ENCODE measurements at places on chromosomes 12 and 14.

DNA sequence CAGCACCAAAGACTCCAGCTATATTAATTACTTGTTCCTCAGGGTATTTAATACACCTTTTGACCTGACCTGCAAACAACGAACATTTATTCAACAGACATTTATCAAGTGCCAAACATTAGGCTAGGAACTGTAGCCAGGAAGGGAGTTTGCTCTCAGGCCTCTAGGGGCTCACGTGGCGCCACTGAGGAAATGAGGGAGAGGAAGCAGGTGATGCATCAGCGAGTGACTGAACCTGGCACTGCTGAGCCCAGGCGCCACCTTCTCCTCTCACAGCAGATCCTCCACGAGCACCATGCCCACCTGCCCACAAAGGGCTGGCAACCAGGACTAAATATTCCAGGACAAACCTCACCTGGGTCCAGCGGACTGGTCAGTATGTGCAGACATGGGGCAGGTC, 50.2 kb downstream of the SETD3 start:
- no peak for DNase-seq

DNA sequence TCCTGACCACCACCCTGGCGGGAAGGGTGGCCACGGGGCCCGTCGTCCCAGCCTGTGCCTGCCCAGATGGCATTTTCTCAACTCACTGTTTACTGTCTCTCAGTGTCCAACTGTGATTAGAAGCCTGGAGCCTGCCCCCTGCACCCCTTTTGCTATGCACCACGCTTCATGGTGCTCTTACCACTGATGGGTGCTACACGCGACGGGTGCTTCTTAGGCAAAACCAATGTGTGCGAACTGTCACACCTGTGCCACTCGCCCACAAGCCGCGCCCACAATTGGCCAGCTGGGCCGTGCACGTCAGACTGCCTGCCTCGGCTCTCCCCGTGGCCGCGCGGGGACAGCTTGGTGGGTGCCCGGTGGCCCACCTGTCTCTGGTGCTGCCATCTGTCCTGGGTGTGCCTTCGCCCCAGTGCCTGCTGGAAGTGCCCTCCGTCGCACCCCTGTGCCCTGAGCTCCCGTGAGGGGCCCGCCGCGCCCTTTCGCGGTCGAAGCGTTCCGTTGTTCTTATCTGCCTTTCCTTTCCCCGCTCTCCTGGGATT, 15.1 kb upstream of the AMN start:
- no peak for DNase-seq

DNA sequence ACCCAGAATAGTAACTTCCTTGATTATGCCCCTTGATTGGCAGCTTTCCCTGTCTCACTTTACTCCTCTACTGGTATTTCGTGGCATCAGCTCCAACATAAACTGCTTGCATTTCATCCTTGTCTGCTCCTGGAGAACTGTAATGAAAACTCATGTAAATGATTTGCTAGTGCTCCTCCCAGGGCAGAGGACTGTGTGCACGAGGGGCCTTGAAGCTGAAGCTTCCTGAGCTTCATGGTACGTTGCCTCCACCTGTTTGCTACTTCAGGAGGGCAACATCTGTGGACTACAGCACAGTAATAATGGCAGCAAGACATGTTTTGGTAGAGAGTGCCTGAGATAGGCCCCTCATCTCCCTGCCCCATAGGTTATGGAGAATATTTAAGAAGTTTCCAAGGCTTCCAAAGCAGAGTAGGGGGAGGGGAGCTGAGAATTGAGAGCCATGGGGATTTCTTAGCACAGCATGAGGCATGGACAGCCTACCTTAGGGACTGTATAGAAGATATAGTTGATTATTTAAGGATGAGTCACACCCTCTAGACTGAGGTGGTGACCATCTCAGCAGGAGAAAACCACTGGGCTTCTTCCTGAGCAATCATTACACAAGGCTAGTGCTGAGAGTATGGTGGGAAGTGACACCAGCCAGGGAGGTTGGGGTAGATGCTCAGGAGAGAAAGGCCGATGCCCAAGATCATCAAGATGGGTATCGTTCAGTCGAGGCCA, 29.5 kb downstream of the CCDC198 start:
- DNase-seq, result no peak

- no peak for DNase-seq
These were observed 32.9 kb downstream of the MAP1LC3B2 start for GRCh38 chr12:116591855-116592637.

- DNase-seq, result no peak
These were observed 7.8 kb downstream of the IRAK3 start for GRCh38 chr12:66196806-66197205.

- no peak for DNase-seq
These were observed 109.1 kb upstream of the MAX start for GRCh38 chr14:65211341-65211987.

DNA sequence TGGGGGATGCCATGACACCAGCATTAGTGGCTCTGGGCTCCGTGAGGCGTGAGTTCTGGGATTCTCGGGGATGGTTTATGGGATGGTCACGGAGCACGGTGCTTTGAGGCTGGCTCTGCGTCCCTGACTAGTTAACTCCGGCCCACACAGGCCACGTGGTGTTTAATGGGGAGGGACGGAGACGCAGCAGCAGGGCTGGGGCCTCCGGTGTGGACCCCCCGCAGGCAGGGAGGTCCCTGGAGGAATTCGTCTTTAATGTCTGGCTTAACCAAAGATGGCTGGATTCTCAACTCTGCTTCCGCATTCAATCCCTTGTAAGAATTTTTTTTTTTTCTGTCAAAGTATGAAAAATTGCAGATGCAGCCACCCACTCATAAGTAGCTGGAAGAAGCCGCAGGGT, 86.4 kb upstream of the RFLNA start:
- DNase-seq, result no peak

DNA sequence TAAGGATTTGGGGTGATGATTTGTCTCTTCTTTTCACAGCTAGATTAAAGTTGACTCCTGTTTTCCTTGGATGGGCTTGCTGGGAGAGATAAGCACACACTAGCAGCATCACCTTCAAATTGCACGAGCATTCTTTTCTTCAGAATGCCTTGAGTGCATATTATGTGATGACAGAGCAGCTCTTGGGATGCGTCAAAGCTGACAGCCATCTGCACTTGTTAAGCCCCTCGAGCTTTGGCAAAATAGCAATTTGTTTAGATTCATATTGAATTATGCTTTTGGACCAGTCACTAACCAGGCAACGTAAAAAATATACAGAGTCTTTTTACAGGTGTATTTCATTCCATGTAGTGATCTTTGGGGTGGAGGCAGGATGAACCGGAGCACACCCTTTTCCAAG, 407.0 kb downstream of the FUT8 start:
- DNase-seq, result no peak

DNA sequence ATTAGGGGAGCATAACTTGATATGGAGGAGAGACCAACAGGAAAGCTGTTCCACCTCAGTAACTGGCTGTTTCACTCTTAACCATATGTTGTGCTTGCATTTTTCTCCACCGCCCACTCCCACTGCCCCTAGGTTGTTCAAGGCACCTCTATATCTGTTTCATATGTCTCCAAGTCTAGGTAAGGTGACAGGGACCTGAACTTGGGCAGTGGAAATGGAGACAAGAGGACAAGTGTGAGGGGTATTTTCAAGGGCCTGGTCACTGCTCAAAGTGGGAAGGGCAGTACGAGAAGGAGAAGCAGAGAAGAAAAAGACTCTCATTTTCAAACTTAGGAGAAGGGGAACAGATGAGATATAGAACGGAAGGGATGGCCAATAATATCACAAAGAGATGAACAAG, 3.1 kb downstream of the SLC38A1 start:
- DNase-seq, result no peak

GRCh38 chr14:68668028-68668427, 124.8 kb downstream of the ZFP36L1 start:
- DNase-seq, result no peak

- no peak for DNase-seq
These were observed 16.3 kb downstream of the DUSP16 start for GRCh38 chr12:12546314-12546772.

DNA sequence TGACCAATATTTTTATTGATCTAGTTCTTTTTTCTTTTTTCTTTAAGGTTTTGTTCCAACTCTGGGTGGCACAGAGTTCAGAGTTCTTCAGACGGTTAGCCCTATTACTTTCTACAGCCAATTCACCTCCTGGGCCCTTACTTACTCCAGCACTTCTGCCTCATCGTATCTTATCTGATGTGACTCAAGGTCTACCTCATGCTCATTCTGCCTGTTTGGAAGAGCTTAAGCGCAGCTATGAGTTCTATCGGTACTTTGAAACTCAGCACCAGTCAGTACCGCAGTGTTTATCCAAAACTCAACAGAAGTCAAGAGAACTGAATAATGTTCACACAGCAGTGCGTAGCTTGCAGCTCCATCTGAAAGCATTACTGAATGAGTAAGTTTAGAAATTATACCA, 64.7 kb downstream of the VEZT start:
- no peak for DNase-seq

DNA sequence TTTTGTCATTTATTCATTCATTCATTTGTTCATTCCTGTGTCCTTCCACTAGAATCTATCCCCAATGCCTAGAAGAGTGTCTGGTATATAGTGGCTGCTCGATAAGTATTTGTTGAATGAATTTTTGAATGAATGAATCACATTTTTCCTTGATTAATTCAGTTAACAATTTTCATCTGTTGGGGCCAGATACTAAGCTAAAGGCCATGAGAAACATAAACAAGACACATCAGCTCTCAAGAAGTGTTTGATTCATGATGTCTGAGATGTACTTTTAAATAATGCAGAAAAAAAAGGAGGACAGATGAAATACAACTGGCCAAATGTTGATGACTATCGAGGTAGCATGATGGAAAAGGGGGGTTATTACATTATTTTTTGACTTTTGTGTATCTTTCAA, 48.1 kb upstream of the TMED10 start:
- no peak for DNase-seq

DNA sequence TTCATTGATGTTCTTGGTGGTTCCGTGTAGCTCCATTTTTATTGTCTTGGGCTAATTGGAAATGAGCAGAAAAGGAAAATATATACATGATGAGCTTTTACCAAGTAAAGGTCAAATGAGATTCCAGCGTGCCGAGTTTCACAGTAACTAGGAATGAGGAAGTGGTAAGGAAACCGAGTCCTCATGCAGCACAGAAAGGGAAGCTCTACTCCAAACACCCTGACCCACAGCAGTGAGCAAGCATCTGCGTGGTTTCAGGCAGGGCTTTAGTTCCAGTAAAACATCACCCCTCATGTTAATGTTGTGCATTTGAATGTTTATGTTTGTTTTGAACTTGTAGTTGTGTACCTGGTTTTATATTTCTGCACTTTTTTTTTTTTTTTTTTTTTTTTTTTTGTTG, 208.0 kb downstream of the SLC41A2 start:
- no peak for DNase-seq

DNA sequence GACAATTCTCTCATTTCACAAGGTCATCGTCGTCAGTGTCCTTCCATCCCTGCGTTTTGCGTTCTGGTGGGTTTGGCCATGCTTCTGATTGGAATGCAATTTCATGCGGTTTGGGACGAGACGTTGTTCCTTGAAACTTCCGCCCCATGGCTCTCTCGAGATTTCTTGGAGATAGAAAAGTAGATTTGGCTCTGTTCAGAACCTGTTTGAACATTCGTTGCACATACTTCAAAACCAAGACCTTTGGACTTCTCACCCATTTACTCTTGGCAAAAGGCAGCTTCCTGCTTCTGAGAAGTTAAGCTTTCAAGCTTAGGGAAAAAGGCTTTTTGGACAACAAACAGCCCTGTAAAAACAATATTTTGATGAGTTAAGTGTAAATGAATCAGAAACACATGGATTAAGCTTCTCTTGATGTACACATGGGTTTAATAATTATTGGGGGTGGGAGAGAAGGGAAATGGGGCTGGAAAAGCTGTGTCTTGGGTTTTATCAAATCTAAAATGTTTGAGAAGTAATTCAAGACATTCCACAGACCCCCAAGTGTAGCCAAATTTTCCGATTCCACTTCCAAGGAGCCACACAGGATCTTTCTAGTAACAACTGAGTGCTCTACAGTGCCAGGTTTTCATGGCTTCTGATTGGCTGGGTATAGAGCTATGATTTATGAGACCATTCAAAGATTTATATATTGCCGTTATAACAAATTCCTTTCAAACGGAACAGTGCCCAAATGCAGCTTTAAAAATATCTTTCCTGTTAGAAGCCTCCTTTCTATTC, 467.2 kb downstream of the MED13L start:
- no peak for DNase-seq

DNA sequence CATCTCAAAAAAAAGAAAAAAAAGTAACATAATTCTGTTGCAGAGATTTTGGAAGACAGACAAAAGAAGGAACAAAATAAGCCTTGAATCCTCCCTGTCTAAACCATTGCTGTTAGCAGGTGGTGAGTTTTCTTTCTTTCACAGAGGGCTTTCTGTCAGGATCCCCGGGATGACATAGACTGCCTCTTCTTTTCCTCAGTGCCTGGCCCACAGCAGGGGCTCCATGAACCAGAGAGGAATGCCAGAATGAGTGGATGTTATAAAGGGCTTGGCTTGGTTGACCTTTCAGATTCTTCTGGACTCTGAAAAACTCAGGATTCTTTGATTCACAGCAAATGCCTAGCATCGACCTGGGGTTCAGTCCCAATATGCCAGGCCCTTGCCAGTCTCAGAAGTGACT, 45.8 kb upstream of the CORO1C start:
- no peak for DNase-seq

- no peak for DNase-seq
These were observed 80.0 kb upstream of the DICER1 start for GRCh38 chr14:95237121-95237957.

GRCh38 chr12:108346727-108347710, 7.9 kb upstream of the CMKLR1 start:
- no peak for DNase-seq

- DNase-seq, result peak; percentile 59
These were observed 15.3 kb upstream of the ADSS1 start for GRCh38 chr14:104708606-104709268.

DNA sequence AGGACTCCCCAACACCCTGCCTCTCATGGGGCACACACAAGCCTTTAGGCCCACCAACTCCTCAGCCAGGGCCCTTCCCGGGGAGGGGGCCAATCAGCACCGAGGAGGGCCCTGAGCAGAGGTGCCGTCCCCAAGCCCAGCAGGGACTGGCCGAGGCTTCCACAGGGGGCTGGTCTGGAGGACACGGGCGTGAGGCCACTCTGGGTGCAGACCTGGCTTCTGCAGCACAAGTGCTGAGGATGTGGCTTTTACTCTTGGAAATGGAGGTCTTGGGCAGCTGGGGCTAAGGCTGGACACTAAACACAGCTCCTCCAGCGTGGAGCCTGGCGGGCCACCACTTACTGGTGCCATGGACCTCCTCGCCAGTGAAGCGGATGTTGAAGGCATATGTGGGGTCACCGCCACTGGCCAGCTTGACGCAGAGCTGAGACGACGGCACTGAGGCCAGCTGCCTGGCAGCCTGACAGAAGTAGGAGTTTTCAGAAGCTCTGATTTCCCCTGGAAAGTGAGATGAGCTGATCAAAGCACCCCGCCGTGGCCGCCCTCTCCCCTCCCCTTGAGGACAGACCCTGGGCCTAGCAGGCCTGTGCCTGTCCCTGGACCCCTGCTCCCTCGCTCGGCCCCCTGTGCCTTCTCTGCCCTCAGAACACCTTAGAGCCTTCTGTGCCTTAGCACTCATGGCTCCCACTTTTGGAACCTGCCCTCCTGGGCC, 44.0 kb downstream of the TRAFD1 start:
- no peak for DNase-seq

GRCh38 chr12:112342587-112342986, 39.6 kb downstream of the HECTD4 start:
- no peak for DNase-seq

GRCh38 chr14:53621433-53621832, 335.2 kb downstream of the BMP4 start:
- no peak for DNase-seq

Data from T-helper 17 cell (primary cell).